ENCODE measurements at places on chromosomes 12 and 14.

DNA sequence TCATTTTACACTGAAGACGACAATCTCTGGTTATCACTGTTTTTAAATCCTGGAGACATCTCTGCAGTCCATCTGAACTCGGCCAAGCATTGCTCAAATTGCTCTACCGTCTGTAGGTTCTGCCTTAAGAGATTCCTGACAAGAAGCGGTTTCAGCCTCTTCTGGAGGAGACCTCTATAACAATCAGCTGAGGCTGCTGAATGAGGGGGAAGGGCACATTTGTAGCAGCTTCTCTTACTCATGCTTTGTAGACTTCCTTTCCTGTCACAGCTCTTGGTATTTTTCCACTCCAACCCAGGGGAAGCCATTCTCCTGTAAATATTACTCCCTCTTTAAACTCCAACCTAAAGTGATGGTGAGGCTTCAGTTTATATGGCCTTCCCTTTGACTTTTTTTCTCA is 3.0 kb downstream of the ARG2 start:
- DNase-seq: no peak

- DNase-seq: peak; percentile 35
Measured at GRCh38 chr12:24839268-24839791, 109.6 kb downstream of the BCAT1 start.

GRCh38 chr14:105495990-105496830 is 5.2 kb downstream of the TEDC1 start:
- no peak for DNase-seq

- no peak for DNase-seq
Measured at GRCh38 chr14:30227876-30228275, 300.2 kb upstream of the PRKD1 start.

GRCh38 chr14:55951341-55952206 is 166.6 kb upstream of the PELI2 start:
- no peak for DNase-seq

GRCh38 chr12:19428246-19428645 is 11.0 kb upstream of the AEBP2 start:
- DNase-seq: no peak

- DNase-seq: peak; percentile 0
Measured at GRCh38 chr14:105866841-105867321, 340.5 kb downstream of the TMEM121 start.

DNA sequence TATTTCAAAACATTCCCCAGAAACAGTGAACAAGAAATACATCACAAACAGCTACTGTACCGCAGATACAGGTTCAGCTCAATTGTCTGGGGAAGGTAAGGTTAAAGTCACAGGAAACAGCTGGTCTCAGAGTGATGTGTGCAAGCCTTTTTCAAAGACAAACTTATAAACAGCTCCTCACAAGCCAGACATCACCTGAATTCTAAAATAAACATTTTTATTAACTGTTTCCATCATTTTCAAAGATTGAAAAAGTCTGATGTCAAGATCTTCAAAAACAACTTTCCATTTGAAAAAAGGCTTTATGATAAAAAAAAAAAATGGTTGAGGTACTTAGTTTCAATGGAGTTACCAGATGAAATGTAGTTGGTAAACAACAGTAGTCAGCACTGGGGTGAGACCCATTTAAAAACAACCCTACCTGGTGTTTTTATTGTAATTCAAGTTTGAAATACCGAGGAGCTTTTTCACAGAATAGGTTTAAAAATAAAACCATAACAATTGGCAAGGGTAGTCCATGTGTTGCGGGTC is 4.0 kb downstream of the BTG1 start:
- DNase-seq: no peak

DNA sequence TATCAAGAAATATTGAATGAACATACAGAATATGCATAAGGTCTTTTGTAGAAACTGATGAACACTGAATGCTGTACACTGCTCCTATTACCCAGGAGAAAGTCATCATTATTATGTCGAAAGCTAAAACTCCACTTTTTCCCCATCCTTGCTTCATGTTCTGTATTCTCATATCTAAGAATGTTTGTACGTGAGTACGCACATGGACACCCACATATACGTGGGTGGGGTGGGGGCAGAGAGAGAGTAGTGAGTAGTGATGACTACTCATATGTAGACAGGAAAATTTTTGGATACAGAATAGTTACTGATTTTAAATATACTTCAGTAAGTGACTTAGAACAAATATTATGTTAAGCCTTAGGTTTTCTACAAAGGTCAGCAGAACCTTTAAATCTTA is 75.1 kb downstream of the FERMT2 start:
- DNase-seq: no peak

- no peak for DNase-seq
Measured at GRCh38 chr12:129202109-129202814, 349.0 kb downstream of the GLT1D1 start.

- no peak for DNase-seq
Measured at GRCh38 chr14:81981307-81981675, 447.6 kb upstream of the SEL1L start.

GRCh38 chr14:62451221-62451620 is 594.0 kb downstream of the KCNH5 start:
- DNase-seq: no peak

DNA sequence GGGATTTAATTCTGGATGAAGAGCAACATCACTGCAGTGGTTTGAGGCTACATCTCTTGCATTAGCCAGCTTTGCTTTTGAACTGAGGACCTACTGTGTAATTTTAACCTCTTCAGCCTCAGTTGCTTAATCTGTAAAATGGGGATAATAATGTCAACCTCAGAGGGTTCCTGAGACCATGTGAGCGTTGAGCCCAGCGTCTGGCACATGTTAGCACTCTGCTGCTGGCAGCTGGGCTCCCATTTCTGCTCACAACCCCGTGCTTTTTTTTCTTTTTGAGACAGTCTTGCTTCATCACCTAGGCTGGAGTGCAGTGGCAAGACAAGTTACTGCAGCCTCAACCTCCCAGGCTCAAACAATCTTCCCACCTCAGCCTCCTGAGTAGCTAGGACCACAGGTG is 31.6 kb downstream of the TESC start:
- no peak for DNase-seq

DNA sequence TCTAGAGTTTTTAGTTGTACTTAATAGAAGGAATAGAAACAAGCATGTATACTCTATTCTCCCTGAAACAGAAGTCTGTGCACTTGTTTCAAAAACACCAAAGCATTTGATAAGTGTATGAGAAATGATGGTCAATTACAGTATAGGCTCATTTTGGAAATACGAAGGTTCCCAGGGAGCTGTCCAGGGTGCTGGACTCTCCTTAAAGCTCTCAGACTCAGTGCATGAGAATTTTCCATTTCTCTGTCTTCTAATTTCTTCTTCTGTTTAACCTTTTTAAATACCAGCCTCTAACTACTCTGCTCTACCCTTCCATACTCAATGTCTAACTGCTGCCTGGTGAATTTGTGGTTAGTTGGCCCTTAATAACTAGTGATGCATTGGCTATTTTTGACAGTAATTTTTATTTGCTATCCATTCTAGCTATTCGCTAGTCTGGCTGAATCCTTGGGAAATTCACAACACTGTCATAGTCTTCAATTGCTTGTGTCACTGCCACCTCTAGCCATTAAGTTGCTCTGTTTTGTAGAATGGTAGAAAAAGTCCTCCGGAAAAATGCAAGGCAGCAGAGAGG is 229.2 kb downstream of the NRXN3 start:
- DNase-seq: no peak

GRCh38 chr12:11826574-11826973 is 177.1 kb downstream of the ETV6 start:
- no peak for DNase-seq

DNA sequence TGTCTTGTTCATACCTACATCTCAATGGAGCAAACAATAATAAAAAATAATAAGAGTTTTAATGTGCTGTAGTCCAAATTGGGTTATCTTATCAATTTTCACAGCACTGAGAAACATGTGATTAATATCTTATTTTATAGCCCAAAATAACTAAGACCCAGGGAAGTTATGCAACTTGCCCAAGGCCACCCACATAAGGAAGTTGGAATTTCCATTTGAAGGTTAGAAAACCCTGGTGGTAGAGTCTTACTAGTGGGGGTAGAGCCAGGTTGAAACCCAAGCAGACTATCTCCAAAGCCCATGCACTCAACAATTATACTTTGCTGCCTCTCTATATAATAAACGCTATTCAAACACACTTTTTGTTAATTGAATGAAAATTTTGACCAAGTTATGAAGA is 270.0 kb upstream of the CAND1 start:
- no peak for DNase-seq

DNA sequence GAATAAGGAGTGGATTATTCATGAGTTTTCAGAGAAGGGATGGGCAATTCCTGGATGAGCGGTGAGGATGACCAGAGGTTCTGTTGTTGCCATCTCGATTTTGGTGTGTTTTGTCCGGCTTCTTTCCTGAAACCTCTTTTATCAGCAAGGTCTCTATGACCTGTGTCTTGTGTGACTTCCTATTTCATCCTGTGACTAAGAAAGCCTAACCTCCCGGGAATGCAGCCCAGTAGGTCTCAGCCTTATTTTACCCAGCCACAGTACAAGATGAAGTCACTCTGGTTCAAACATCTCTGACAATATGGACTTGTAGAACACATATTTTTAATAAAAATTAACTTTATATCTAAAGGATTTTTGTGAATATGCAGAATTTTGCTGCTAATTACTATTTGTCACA is 716.4 kb downstream of the FSCB start:
- DNase-seq: no peak

- no peak for DNase-seq
Measured at GRCh38 chr12:81859521-81859920, 100.4 kb upstream of the PPFIA2 start.

DNA sequence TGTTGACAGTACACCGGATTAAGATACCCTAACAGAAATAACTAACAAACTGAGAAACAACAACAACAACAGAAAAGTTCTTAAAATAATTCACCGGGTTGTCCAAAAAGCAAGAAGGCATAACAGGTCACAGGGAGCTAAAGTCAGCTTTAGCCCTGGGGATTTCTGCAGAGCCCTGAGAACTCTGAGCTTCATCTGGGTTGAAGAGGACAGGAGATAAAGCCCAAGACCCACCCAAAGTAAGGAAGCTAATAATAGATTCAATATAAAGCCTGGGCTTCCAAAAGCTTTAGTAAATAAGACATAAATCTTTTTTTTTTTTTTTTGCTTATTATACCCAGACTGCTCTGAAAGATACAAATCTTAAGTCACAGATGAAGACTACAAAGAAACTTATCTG is 44.1 kb upstream of the MTERF2 start:
- no peak for DNase-seq

GRCh38 chr12:46723629-46724419 is 102.0 kb downstream of the SLC38A4 start:
- no peak for DNase-seq

- no peak for DNase-seq
Measured at GRCh38 chr12:118259079-118259478, 113.6 kb downstream of the TAOK3 start.

- no peak for DNase-seq
Measured at GRCh38 chr12:29398495-29398894, 17.5 kb upstream of the ERGIC2 start.

- DNase-seq: peak; percentile 45
Measured at GRCh38 chr14:77027538-77028383, 747 bp downstream of the IRF2BPL start.

DNA sequence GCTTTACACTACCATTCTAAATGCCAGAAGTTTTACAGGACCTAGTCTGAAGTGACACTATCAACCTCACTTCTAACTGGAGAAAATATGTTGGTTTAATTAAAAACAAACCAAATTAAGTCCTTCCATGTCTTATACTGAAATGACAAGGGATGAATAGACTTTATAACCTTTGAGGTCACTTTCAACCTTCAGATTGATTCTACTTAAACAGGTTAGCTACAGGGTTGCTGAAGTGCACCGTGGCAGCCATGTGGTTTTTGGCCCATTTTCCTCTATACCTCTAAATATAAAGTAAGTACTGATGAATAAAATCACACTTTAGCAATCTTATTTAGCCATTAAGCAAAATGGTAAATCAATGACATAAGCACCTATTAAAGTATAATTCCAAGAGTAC is 3.9 kb downstream of the SLC38A2 start:
- DNase-seq: no peak

DNA sequence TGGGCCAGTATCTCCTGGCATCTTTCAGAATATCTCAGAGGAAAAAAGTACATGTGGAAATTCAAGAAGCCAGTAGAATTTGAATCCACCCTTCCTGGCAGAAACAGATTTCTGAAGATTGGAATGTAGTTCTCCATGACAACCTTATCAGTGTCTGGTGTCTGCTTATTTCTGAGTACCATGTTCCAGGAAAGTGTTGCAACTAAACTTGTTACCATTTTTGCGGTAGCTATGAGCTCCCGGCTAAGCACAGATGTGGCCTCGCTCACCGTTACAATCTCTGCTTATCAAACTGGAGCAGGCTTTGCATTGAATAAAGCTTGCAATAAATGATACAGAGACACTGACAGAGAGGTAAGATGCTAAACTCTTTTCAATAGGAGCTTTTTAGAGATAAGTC is 13.0 kb upstream of the ITPR2 start:
- no peak for DNase-seq

GRCh38 chr12:124057691-124058090 is 84.7 kb downstream of the ZNF664 start:
- DNase-seq: no peak

DNA sequence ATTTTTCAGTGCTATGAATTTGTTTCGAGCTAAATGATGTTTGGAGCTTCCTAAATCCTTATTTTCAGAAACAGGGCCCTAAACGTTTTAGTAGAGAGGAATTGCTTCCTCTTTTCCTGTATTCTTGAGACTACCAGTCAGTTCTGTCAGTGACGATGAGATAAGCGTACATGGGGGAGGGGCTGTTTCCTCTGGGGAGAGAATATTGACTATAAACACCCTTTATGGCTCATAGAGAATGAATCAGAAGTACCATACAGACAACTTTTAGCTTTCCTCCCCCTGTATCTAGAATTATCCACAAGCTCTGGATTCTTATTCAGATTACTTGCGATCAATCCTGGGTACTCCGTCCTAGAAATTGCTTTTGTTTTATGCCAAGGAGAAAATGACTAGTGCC is 5.1 kb downstream of the TBK1 start:
- DNase-seq: no peak

Measured in stimulated activated CD4-positive, alpha-beta T cell treated with anti-CD3 and anti-CD28 coated beads, Interleukin-15, amount 100 ng/mL, for 1 hour (primary cell).